Stimulated activated CD8-positive, alpha-beta memory T cell treated with anti-CD3 and anti-CD28 coated beads, Interleukin-15, amount 100 ng/mL, for 24 hours (primary cell): ENCODE measurements at places on chromosomes 5 and 9.

DNA sequence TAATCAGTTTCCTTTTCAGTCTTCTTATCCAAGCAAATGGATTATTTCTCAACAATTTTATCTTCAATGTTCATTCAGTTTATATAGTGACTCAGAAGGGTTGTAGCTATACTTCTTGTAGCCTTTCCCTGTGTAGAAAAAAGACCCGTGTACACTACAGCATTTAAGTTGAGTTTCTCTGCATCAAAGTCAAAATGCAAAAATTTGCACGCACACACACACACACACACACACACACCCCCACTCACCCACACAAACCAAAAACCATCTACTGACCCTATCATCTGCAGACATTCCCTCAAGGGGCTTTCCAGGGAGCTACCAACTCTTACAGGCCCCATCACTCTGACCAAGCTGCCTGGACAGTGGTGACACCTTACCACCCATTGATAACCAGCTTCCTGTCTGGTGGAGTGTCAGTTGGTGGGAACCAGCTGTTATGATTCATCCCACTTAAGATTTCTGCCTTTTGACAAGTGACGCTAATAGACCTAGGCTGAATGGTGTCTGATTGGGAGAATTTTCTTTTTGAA is 12.2 kb upstream of the ELL2 start:
- no peak for DNase-seq

- no peak for DNase-seq
These were observed 138.6 kb downstream of the GNAQ start for GRCh38 chr9:77892955-77893514.

DNA sequence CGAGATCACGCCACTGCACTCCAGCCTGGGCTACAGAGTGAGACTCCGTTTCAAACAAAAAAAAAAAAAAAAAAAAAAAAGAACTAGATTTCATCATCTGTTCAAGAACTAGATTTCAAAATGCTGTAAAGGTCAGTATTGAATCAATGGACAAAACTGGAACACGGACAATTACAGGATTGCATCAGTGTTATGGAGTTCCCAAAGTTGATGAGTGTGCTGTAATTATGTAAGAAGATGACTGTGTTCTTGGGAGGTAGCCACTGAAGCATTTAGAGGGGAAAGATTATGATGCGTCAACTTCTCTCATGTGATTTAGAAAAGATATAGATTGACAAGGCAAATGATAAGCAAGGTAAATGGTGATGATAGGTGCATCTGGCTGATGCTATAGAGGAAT is 6.5 kb downstream of the FAM240B start:
- no peak for DNase-seq

DNA sequence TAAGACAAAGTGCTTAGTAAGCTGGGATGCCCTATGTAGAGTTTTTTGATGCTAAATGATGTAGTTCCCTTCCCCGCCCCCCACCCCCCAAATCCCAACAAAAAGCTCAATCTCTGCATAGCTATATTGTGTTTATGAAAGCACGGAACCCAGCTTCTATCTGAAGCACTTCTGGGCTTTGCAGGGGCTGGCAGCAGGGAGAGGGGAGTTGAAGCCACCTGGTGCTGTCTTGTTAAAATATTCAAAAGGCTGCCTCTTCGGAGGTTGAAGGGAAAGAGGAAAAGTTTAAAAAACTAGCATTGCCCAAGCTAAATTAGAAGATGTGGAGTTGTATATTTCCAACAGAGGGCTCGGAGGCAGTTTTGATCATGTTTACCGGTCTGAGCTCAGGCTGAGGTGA is 5.0 kb upstream of the TNC start:
- DNase-seq: no peak

DNA sequence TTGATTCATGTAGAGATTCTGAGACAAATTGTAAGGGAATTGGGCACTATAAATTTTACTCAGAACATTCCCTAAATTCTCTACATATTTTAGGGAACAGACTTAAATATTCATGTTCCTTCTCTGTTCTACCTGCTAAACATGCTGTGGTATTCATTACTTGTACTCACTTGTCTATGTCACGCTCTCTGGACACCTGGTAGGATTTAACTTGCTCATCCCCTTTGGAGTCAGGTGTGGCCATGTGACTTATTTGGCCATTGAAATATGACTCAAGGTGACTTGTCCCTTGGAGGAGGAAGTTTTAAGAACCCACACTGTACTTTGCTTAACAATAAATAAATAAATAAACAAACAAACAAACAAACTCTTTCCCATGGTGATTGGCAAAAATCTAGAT is 2258.8 kb upstream of the WWC1 start:
- no peak for DNase-seq

DNA sequence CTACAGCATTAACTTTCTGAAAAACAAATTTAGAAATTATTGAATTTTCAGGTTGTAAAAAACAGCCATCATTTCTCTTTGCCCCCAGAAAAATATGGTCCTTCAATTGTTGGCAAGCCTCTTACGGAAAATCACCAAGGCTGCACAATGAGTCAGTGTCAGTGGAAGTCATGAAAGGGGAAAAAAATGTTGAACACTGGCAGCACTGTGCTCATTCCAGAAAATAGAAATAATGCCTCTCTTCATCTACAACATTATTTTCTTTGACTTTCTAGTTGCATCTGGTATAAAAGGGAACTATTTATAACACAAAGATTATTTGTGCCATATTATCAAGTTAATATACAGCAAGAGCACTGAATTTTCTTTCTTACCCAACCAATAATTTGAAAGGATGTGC is 26.7 kb upstream of the STK32A start:
- no peak for DNase-seq

GRCh38 chr9:79446523-79447307 is 125.0 kb upstream of the TLE4 start:
- DNase-seq: no peak

DNA sequence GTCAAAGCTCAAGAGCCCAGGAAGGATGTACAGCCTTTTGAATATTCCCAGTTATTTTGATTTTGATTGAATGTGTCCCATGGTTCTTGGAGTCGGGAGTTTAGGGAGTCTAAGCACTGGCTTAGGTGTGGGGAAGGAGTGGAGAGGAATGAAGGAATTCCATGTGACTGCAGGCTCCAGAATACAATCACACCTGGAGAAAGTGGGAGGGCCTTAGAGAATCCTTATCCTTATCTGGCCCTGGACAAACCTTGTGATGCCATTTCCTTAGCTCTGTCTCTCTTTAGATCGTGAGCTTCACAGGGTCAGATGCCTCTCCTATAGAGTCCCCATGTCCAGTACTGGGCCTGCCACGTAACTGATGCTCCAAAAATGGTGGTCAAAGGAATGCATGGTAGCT is 4.2 kb upstream of the EEIG1 start:
- no peak for DNase-seq

- no peak for DNase-seq
These were observed 8.2 kb upstream of the NIPAL4 start for GRCh38 chr5:157451806-157452205.

DNA sequence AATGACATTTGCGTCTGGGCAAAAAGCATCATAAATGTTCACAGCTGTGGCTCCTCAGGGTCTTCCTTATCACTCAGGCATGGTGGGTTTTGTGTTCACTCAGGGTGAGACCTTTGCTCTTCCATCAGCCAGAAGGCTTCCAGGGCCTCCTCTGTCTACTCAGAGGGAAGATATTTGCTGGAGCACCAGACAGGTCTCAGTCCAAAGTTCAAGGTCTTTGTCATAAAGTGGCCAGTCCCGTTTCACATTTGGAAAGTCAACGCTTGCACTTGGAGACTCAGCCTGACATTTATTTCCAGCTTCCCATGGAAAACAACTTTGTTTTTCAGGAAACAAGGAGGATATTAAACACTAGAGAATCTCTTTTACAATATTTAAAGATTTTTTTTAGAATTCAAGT is 12.2 kb upstream of the CARTPT start:
- no peak for DNase-seq

GRCh38 chr9:21522348-21522747 is 40.2 kb upstream of the IFNE start:
- DNase-seq: no peak

GRCh38 chr5:128304791-128305190 is 221.2 kb downstream of the SLC12A2 start:
- no peak for DNase-seq

- DNase-seq: no peak
These were observed 17.7 kb downstream of the EFNA5 start for GRCh38 chr5:107652839-107653607.

DNA sequence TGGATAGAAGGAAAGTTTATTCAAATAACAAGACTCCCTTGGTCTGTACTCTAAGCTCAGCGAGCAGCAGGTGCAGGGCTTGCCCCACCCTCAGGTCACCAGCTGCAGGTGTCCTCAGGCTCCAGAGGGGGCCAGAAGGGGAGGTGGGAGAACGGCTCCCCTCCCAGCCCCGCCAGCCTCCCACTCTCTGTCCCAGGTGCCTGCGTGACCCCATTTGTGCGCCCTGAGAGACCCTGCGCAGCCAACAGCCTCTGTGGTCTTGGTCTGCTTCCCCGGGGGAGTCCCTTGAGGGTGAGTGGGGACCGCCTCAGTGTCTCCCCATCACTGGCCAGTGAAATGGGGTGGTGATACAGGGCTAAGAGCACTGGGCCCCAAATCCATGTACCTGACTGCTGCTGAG is 62.3 kb upstream of the STXBP1 start:
- DNase-seq: no peak

DNA sequence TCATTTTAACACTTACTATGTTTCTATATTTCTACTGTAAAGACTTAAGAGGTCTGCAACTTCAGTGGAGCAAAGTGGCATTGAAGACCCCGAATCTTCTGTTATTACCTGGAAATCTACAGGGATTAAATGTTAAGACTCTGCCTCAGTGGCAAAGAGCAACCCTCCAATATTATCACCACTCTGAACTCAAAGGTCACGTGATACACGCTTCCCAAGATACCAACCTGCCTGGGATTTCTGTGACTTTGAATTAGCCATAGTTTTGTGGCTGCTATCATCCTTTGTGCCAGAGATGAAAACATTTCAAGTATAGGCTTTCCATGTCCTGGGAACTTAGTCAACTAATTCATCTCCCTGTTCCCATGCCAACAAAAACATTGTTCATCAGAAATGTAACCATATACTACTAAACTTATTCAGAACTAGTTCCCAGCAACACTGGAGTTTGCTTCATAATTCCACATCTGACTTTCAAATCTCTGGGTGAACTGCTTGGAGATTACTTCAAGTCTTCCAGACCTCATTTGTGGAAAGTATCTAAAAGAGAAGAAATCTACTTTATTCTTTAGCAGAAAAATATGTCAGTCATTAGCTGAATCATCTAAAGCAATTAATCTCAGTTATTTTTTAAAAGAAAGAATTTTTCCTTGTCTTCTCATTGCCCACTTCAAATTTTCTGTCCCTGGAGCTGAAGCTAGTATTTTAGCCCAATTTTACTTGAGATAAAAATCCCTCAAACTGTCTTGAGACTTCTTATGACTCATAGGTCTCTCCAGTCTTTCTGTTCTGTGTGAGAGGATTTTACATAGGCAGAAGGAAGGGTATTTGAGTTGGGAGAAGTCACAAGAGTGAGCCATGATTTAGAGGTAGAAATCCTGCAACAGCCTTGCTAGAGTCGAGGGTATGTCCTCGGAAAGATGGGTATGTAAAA is 83.0 kb downstream of the ZNF462 start:
- no peak for DNase-seq

- no peak for DNase-seq
These were observed 467.4 kb upstream of the SEMA6A start for GRCh38 chr5:117041926-117042595.

- DNase-seq: no peak
These were observed 162.3 kb upstream of the CYLC2 start for GRCh38 chr9:102832814-102833213.

DNA sequence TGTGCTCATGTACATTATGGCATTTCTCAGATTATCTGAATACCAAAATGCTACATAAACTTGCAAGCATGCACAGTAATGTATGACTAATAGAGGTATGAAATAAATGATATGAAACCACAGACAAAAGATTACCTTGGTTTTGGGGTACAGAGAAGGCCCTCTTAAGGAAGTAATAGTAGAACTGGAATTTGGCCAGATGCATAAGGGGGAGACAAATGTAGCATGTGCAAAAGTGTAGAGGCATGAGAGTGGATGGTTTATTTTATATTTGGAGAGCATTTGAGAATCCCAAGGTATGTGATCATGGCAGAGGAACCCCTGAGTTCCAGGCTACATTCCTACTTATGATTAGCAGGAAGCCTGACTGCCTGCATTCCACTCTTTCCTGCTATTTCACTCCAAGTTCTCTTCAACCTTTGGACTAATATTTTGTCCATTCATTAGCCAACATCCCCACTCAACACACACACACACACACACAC is 74.2 kb downstream of the MAMDC2 start:
- DNase-seq: no peak

DNA sequence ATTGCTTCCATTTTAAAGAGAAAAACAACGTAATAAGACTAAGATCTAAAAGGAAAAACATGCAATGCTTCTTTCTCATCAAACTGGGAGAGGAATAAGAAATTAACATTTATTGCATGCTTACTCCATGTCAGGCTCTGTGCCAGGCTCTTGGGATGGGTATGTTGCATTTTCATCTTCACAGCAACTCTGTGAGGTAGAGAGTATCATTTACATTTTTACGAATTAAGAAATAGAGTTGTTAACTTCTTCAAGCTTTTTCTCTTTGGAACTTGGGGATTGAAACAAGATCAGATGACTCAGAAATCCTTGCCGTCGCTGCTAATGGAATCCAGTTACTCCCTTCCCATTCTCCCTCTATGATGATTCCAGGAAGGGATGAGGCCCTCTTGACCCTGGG is 39.5 kb downstream of the PDE8B start:
- no peak for DNase-seq

GRCh38 chr5:180598316-180598701 is 7.0 kb upstream of the SCGB3A1 start:
- no peak for DNase-seq

DNA sequence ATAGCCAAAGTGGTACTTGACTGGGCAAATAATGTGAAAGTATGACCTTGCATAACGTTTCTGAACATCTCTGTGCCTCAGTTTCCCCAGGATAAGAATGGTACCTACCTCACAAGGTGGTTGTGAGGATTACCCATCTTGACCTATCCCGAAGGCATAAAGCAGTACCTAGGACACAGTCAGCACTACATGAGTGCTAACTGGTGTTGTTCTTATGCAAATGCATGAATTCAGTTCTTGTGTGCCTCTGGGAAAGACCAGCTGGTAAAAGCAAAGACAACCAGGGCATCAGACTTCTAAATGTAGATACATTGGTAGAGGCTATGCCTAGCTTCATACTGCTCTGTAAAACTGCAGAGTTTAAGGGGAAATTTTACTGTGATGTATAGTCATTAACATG is 21.8 kb upstream of the TMEM252 start:
- no peak for DNase-seq

DNA sequence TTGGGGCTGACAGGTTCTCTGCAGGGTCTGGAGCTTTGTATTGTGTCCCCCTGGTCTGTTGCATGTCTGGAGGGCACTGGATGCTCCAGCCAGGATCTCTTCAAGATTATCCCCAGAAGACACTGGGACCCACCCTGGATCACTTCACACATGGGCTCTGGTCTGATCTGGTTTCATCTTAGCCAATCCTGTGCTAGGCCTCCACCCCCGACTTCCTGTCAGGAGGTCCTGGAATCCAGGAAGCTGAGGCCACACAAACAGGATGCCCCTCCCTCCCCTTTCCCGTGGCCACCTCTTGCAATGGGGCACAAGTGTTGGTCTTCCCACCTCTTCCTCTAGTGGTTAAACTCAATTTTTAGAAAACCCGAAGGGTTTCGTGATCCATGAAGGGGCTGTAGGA is 242.6 kb upstream of the MVB12B start:
- DNase-seq: no peak
